DND-41 (cell line): ENCODE measurements at places on chromosomes 6 and 20.

DNA sequence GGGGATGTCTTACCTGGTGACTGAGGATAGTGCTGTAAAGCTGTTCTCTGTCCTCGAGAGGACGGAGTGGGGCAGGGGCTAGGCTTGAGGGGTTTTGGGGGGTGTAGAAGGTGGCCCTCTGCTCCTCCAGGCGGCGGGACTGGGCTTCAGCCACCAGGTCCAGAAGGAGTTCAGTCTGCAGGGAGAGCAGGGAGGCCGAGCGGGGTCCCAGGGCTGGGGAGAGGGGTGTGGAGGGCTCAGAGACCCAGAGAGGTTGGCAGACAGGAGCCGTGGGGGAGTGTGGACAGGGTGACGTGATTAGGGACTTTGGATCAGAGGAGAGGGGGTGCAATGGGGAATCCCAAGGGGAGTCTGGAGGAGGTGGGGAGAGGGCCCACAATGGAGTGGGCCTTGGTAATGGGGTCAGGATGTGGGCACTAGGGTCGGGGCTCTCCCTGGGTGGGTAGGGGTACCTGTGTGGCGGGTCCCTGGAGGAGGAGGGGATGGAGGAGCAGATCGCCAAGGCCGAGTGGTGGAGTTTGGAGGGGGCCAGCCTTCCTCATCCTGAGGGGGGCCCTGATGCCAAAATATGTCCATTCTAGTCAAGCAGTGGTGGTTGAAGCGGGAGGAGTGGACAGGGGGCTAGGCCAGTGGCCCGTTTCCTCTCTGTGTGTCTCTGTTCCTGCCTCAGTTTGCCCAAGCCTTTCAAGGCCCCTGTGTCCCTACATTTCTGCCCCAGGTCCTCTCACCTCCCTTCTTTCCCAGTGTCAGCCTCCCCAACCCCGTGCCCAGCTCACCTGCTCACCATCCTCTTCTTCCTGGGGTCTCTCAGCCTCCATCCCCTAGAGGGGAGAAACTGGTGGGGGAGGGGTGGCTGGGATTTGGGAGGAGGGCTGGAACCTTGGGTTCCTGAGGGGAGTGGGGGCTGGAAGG lies 491 bp downstream of the GPSM3 start:
- H3K4me1 ChIP-seq = peaks cover 85% of the 10 kb centered on the region
- H3K36me3 ChIP-seq = peaks cover 26% of the 10 kb centered on the region
- DNase-seq = no peak

DNA sequence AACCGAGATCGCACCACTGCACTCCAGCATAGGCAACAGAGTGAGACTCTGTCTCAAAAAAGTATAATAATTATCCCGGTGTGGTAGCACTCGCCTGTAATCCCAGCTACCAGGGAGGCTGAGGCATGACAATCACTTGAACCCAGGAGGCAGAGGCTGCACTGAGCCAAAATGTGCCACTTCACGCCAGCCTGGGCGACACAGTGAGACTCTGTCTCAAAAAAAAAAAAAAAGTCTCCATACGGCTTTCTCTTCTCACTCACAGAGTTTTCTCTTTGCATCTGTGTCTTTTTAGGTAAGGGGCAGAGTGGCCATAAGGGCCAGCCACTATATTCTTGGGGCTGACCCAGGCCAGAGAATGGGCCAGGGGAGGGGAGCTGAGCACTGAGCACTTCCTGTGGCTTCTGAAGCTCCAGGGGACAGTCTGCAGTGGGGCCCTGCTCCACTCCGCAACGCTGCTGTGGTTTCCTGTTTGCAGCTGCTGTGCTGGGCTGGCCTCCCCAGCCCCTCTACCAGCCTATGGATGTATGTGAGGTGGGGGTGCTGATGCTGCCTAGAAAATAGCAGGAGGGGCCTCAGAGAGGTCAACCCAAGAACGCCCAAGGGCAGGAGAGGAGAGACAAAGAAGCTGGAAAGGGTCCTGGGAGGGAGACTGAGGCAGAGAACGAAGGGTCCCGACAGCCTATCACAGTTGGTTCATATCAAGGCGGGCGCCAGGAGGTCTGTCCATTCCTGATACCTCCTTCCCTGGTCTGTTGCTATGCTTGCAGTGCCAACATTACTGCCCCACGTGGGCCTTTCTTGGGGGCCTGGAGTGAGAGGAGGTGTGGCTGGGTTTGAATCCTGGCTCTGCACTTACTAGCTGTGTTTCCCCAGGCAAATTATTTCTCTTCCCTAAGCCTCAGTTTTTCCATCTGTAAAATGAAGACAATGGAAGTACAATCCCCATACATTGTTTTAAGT lies 16.0 kb downstream of the SLA2 start:
- H3K27me3 ChIP-seq = no peaks in the 10 kb centered on the region
- peaks cover 23% of the 10 kb centered on the region for H3K4me1 ChIP-seq
- peak overlapping the region; percentile 66 for H3K27ac ChIP-seq
- no peaks in the 10 kb centered on the region for H3K36me3 ChIP-seq
- DNase-seq = peak; percentile 85

DNA sequence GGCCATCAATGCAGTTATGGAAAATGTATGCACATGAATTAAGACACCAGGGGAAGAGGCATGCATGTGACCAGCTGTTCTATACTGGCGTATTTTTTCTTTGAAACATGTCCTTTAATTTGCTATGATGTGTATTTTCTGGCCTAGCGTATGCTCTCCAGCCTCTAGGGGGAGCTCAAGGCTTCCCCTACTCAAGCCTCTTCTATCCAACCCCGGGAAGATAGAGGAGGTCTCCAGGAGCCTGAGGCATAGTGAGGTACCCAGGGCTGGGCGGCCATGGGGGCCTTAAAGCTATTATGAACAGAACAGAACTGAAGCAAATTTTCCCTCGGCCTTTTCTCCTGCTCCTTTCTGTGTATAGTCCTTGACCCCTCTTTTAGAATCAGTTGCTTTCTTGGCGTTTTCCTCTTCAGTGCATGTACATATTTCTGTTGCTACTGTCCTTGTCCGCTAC lies 528.9 kb downstream of the MAFB start:
- H3K27me3 ChIP-seq = peaks cover 7% of the 10 kb centered on the region
- DNase-seq = peak; percentile 65
- H3K27ac ChIP-seq = no peak overlapping the region
- no peaks in the 10 kb centered on the region for H3K36me3 ChIP-seq

DNA sequence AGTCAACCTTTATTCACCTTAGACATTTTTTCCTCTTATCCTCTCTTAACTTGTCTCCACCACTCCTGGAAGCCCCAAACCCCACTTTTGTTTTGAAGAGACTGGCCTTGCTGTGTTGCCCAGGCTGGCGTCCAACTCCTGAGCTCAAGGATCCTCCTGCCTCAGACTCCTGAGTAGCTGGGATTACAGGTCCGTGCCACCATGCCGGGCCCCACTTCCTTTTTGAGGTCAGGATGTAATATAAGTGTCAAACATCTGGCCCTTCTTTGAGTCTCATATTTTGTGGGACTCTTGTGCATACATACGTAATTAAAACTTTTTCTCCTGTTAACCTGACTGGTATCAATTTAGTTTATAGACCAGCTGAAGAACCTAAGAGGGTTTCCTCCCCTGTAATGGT lies 1.4 kb upstream of the CDK19 start:
- H3K27ac ChIP-seq = peak overlapping the region; percentile 94
- H3K27me3 ChIP-seq = no peaks in the 10 kb centered on the region
- DNase-seq = peak; percentile 33
- H3K4me3 ChIP-seq = no peak overlapping the region

GRCh38 chr6:33431880-33432541 lies 12.1 kb downstream of the SYNGAP1 start:
- DNase-seq = peak; percentile 48
- peaks cover 29% of the 10 kb centered on the region for H3K36me3 ChIP-seq
- peaks cover 42% of the 10 kb centered on the region for H3K4me1 ChIP-seq
- peak overlapping the region; percentile 33; the same call in 1 of the 2 replicates for H3K4me3 ChIP-seq
- peak overlapping the region; percentile 52 for H3K27ac ChIP-seq

- no peak overlapping the region for H3K4me3 ChIP-seq
- no peaks in the 10 kb centered on the region for H3K36me3 ChIP-seq
- H3K27me3 ChIP-seq = no peaks in the 10 kb centered on the region
- H3K4me1 ChIP-seq = no peaks in the 10 kb centered on the region
- H3K27ac ChIP-seq = no peak overlapping the region
Measured at GRCh38 chr20:20443504-20443903, 75.6 kb downstream of the INSM1 start.

DNA sequence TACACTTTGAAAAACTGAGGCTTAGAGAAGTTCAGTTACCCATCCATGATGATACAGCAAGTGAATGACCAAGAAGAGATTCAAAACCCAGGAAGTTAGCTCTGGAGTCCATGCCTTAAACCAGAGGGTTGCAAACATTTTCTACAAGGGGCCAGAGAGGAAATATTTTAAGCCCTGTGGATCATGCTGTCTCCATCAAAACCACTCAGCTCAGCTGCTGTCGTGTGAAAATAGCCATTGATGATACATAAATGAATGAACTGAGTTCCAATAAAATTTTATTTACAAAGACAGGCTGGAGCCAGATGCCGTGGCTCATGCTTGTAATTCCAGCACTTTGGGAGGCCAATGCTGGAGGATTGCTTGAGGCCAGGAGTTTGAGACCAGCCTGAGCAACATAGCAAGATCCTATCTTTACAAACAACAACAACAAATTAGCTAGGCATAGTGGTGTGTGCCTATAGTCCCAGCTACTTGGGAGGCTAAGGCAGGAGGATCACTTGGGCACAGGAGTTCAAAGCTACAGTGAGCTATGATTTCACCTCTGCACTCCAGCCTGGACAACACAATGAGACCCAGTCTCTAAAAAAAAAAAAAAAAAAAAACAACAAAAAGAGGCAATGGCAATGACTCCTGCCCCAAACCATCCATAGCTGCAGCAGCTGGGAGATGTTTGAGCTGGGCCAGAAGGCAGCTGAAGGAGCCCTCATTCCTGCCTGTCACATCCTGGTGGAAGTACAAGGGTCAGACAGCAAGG lies 44.1 kb upstream of the RIN2 start:
- no peaks in the 10 kb centered on the region for H3K4me1 ChIP-seq
- H3K36me3 ChIP-seq = no peaks in the 10 kb centered on the region
- no peaks in the 10 kb centered on the region for H3K27me3 ChIP-seq
- no peak overlapping the region for H3K4me3 ChIP-seq
- H3K27ac ChIP-seq = no peak overlapping the region

GRCh38 chr20:53180928-53181362 lies 208.8 kb downstream of the TSHZ2 start:
- no peaks in the 10 kb centered on the region for H3K4me1 ChIP-seq
- H3K4me3 ChIP-seq = no peak overlapping the region
- H3K27ac ChIP-seq = no peak overlapping the region
- no peak for DNase-seq
- no peaks in the 10 kb centered on the region for H3K36me3 ChIP-seq

DNA sequence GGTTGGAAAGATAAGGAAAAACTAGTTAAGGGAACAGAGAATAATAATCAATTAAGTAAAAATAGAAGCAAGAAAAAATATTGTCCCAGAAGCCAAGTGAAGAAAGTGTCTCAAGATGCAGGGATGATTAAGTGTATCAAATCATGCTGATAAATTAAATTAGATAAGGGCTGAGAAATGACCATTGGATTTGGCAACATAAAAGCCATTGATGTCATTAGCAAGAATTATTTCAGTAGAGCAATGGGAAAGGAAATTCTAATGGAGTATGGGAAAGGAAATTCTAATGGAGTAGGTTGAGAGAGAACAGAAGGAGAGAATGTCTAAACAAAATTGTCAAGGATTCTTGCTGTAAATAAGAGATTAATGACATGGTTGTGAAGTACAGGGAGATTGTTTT lies 146.8 kb downstream of the TFAP2B start:
- H3K36me3 ChIP-seq = no peaks in the 10 kb centered on the region
- no peak for DNase-seq
- H3K4me1 ChIP-seq = no peaks in the 10 kb centered on the region

DNA sequence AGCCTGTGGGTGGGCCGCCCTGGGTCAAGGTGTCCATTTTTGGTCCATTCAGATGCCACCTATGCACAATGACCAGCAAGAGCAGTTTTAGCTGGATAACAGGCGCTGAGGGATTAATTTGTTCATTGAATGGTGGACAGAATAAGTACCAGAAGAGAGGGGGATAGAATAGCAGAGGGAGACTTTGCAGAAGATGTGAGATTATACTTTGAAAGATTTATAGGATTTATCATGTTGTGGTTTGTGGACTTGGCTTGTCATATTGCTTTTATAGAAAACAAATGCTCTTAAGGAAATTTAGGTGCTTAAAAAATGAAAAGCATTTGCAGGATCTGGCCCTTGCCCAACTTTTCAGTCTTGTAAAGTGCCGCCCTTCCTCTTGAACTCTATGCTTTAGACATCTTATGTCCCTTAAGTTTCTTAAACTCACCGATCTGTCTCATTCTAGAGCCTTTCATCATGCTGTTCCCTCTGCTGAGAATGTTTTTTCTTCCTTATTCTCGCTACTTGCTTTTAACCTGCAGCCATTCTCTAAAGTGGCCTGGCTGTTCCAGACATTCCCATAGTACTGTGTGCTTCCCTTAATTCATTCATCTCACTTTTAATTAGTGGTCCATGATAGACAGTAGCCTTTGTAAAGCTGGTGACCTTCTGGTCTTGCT lies 42.5 kb downstream of the CD109 start:
- H3K27me3 ChIP-seq = no peaks in the 10 kb centered on the region
- DNase-seq = no peak
- H3K4me3 ChIP-seq = no peak overlapping the region
- H3K27ac ChIP-seq = no peak overlapping the region

GRCh38 chr20:34581341-34582184 lies 23.0 kb downstream of the MAP1LC3A start:
- H3K27me3 ChIP-seq = no peaks in the 10 kb centered on the region
- no peak overlapping the region for H3K27ac ChIP-seq
- H3K36me3 ChIP-seq = peaks cover 80% of the 10 kb centered on the region
- no peak for DNase-seq

DNA sequence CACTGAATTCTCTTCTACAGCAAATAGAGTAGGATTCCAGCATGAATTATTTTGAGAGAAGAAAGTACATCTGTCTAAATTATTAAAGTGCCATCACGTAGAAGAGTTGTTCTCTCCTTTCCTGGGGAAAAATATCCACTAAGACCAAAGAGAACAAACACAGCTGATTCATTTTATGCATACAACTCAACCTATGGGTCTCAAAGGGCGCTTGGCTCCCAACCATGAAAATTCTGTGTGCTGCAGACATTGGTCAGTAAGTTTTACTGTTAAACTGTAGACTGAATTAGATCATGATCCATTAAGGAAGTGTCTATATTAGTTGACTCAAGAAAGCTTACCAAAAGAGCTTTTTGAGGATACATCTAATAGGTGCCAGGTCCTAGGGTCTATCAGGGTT lies 83.5 kb downstream of the FRK start:
- no peaks in the 10 kb centered on the region for H3K4me1 ChIP-seq
- H3K27me3 ChIP-seq = no peaks in the 10 kb centered on the region
- DNase-seq = no peak
- H3K4me3 ChIP-seq = no peak overlapping the region

- H3K27ac ChIP-seq = no peak overlapping the region
- H3K27me3 ChIP-seq = peaks cover 7% of the 10 kb centered on the region
- DNase-seq = no peak
- H3K36me3 ChIP-seq = no peaks in the 10 kb centered on the region
Measured at GRCh38 chr20:53036992-53037391, 64.8 kb downstream of the TSHZ2 start.

- no peak overlapping the region for H3K27ac ChIP-seq
- no peaks in the 10 kb centered on the region for H3K36me3 ChIP-seq
- no peaks in the 10 kb centered on the region for H3K27me3 ChIP-seq
- H3K4me3 ChIP-seq = no peak overlapping the region
Measured at GRCh38 chr6:108543175-108543940, 17.4 kb upstream of the FOXO3 start.

- H3K4me1 ChIP-seq = peaks cover 16% of the 10 kb centered on the region
- H3K36me3 ChIP-seq = no peaks in the 10 kb centered on the region
- H3K27me3 ChIP-seq = no peaks in the 10 kb centered on the region
- no peak for DNase-seq
- H3K27ac ChIP-seq = peak overlapping the region; percentile 18; the same call in 1 of the 2 replicates
Measured at GRCh38 chr20:1346315-1346969, 17.5 kb upstream of the SDCBP2 start.
